ENCODE measurements at places on chromosomes 11 and 22. TPM values are rescaled to one million over a fixed set of nuclear protein-coding genes. Genes with fewer than 3 reads are reported as not detected.
A peak's percentile ranks its signal among the peaks of the same experiment; 100 is the strongest.

Gene P2RY6
- total RNA-seq: not detected

Gene PLAAT4
- total RNA-seq: 3.1 TPM

Gene MRPL23
- total RNA-seq: 243 TPM

DNA sequence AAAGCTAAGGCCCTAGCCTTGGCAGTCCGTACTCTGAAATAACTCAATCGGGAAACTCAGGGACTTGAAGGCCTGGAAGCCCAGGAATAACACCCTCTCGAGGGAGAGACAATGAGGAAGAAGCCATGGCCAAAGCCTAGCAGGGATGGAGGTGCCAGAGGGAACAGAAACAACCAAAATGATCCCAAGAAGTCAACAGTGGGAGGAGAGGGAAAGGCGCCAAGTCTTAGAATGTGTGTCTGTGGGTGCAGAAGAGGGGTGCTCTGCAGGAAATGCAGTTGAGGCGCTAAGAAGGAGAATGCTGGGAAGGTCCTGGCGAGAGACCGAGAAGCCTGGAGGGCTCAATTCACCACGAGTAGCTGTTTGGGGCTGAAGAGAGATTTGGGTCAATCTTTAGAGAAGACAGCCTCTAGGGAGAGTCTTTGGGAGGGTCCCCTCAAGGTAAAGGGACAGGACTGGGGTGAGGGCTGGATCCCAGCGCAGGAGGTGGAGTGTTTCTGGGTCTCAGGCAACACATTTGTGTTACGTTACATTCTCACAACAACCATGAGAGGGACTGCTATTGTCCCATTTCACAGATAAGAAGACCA lies 760 bp upstream of the MAPK8IP1 start:
- H3K4me3 ChIP-seq: no peak overlapping the region
- H3K27ac ChIP-seq: no peak overlapping the region
- no peak for DNase-seq
- H3K4me1 ChIP-seq: peaks cover 5% of the 10 kb centered on the region

Gene PLEKHA7
- total RNA-seq: 2.2 TPM

Gene GSTT2B
- total RNA-seq: 7.2 TPM

Gene NDUFS8
- 242 TPM for total RNA-seq

Gene BAIAP2L2
- total RNA-seq: 0.72 TPM

GRCh38 chr11:134515081-134515960 lies 103.3 kb upstream of the B3GAT1 start:
- no peak overlapping the region for H3K4me3 ChIP-seq
- H3K27ac ChIP-seq: no peak overlapping the region
- H3K36me3 ChIP-seq: no peaks in the 10 kb centered on the region

DNA sequence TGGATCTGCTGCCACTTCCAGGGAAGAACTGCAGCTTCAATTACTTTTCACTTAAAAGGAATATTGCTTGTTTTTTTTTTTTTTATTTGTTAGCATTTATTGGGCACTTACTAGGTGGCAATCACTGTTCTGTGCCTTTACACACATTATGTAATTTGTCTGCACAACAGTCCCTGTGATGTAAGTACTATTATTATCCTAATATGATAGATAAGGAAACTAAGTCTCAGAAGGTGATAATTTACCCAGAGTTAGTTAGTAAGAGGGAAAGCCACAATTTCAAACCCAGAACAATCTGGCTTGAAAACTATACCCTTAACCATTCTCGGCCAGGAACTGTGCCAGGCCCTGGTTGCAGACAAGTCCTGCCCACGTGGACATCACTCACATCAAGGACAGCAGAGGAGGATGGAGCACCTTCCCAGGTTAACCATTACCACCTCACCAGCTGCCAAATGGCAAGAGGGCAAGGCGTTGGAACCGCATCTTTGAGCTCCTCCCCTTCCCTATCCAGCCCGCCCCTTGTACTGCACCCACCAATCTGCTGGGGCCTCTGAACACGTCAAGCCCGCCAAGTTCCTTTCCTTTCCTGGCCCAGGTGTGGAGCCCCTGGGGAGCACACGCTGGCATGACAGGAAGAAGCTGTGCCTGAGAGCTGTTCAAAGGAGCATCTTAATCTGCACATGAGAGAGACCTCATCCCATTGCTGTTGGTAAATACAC lies 78.4 kb downstream of the NAV2 start:
- H3K4me3 ChIP-seq: no peak overlapping the region
- H3K27me3 ChIP-seq: no peaks in the 10 kb centered on the region
- DNase-seq: no peak
- H3K4me1 ChIP-seq: no peaks in the 10 kb centered on the region
- H3K27ac ChIP-seq: no peak overlapping the region

Gene APOA5
- not detected for total RNA-seq

Gene PRDM11
- total RNA-seq: 5.0 TPM

DNA sequence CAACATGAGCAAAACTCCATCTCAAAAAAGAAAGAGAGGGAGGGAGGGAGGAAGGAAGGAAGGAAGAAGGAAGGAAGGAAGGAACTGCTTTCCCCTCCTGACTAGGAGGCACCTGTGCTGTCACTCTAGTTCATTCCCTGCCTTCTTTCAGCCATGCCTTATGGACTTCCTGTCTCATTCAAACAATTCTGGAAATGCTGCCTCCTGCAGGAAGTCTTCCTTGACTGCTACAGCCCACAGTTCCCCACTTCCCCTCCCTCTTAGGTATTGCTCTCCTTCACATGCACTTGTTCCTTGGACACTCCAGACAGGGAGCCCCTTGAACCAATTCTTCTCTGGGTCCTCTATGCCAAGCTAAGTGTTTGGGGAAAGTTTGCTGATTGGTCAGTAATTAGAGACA lies 31.6 kb upstream of the WNT11 start:
- no peaks in the 10 kb centered on the region for H3K4me1 ChIP-seq
- no peaks in the 10 kb centered on the region for H3K36me3 ChIP-seq
- DNase-seq: no peak
- no peak overlapping the region for H3K4me3 ChIP-seq
- no peaks in the 10 kb centered on the region for H3K27me3 ChIP-seq

Gene VPREB1
- total RNA-seq: not detected

DNA sequence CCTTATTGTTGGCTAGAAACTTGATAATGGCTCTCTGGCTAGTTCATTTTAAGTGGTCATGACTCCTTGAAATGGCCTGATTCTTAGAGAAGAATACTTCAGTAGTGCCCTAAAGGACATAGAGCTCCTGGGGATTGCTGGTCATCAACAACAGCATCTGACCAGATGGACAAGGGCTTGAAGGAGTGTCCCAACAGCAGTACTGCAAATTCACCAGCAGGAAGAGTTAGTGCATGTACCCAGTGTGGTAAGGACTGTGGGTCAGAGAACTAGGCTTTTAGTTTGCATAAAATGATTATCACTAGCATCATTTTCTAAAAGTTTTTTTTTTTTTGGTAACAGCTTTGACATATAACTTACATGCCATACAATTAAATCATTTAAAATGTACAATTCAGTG lies 39.5 kb upstream of the CUL5 start:
- H3K36me3 ChIP-seq: no peaks in the 10 kb centered on the region
- no peaks in the 10 kb centered on the region for H3K4me1 ChIP-seq
- H3K4me3 ChIP-seq: no peak overlapping the region
- H3K27me3 ChIP-seq: no peaks in the 10 kb centered on the region
- DNase-seq: no peak
- no peak overlapping the region for H3K27ac ChIP-seq

DNA sequence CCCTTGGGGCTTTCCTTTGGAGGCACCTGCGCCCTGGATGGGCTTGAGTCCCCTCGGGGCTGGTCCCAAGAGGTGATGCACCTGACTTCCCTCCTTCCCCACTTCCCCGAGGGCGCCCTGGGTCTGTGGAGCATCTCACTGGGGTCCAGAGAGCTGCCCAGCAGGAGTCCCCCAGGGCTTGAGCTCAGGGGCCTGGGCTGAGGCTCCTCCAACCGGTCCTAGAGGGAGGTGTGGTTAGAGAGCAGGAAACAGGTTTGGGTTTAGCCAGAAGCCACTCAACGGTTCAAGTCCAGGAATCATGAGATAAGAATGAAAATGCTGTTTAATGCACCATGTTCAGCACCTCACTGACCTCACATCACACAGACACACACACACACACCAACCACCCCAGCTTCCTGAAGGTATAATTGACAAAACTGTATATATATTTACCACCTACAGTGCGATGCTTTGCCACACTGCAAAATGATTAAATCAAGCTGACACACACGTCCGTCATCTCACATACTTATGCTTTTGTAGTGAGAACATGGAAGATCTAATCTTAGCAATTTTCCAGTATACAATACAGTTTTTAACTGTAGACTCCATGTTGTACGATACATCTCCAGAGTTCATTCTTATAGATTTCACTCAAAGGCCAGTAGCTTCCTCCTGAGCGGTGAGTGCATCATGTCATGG lies 628 bp upstream of the IGLL1 start:
- H3K4me3 ChIP-seq: no peak overlapping the region
- no peaks in the 10 kb centered on the region for H3K4me1 ChIP-seq
- H3K27me3 ChIP-seq: no peaks in the 10 kb centered on the region
- DNase-seq: no peak
- H3K36me3 ChIP-seq: no peaks in the 10 kb centered on the region

Gene LMF2
- 39.4 TPM for total RNA-seq

Gene OR52A5
- not detected for total RNA-seq

GRCh38 chr11:28636566-28636965 lies 528.4 kb downstream of the METTL15 start:
- H3K4me1 ChIP-seq: no peaks in the 10 kb centered on the region
- H3K27ac ChIP-seq: no peak overlapping the region

Gene GLYATL1
- not detected for total RNA-seq

Gene AGBL2
- total RNA-seq: not detected

Gene HEPN1
- total RNA-seq: not detected

- no peaks in the 10 kb centered on the region for H3K4me1 ChIP-seq
- no peak overlapping the region for H3K27ac ChIP-seq
- H3K27me3 ChIP-seq: no peaks in the 10 kb centered on the region
- DNase-seq: no peak
Observed at GRCh38 chr11:133388975-133389568, 143.2 kb downstream of the OPCML start.

- no peak overlapping the region for H3K4me3 ChIP-seq
- no peak for DNase-seq
- no peaks in the 10 kb centered on the region for H3K36me3 ChIP-seq
Observed at GRCh38 chr22:35559354-35560005, 18.8 kb downstream of the RASD2 start.

Gene RRP8
- 10.9 TPM for total RNA-seq

DNA sequence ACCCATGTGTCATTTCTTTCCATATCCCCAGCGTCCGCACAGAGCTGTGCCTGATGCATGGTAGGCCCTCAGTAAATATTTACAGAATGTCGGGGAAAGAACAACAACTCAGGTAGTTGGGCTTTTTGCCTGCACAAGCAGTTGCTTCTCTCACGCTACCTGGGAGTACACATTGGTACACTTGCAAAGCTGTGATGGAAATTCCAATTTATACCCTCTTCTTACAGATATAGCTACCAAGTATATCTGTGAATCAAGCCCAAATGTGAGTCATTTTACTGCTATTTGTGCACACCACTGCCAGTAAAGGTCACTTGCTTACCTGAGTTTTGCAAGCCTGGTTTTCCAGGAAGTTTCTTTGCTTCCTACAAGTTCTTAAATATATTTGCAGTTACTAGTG lies 333.0 kb upstream of the NARS2 start:
- no peaks in the 10 kb centered on the region for H3K36me3 ChIP-seq
- no peak for DNase-seq
- H3K27ac ChIP-seq: no peak overlapping the region

DNA sequence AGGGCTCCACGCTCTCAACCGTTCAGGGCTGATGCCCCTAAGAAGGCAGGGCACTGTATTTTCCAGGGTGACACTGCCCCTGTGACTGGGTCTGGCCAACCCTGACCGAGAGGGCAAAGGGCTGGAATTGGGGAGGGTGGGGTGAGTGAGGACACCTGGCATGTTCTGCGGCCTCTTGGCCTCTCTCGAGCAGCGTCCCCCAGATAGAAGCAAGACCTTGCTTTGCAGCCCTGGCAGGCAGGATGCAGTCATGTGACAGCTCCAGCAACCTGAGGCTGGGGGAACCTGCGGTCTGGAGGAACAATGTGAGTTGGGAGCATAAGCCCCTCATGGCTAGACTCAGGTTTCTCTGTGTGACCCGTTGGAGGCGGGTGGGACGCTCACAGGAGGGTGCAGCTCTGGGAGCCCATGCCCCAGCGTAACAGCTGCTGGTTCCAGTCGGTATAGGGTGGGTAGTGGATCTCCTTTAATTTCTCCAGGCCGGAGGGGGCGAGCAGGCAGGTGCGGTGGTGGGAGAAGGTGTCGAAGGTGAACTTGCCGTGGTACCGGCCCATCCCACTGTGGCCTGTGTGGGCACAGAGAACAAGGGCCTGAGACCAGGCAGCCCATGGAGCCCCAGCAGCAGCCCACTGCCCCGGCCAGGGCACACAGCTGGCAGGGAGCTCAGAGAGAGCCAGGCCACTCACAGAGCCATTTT lies 11.4 kb downstream of the ALDH3B2 start:
- DNase-seq: no peak
- H3K4me1 ChIP-seq: no peaks in the 10 kb centered on the region
- no peaks in the 10 kb centered on the region for H3K36me3 ChIP-seq
- no peak overlapping the region for H3K27ac ChIP-seq
- H3K27me3 ChIP-seq: no peaks in the 10 kb centered on the region

Gene TSPAN18
- total RNA-seq: 2.1 TPM

DNA sequence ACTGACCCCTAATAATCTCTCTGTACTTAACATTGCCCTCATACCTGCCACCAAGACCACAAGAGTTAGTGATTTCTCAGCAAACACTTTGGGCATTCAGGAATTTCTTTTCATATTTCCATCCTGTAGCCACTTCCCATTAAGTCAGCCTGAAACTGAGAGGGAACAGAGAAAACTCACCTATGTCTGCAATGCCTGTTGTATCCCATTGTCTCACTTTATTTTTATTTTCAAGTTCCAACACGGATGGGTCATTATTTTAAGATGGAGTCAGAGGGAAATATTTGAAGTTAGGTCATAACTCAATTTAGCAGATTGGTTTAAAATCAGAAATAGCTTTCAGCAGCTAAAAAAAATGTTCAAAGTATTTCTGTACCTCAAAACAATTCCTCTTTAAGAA lies 937.8 kb upstream of the CHORDC1 start:
- H3K4me1 ChIP-seq: no peaks in the 10 kb centered on the region
- H3K4me3 ChIP-seq: no peak overlapping the region
- no peaks in the 10 kb centered on the region for H3K27me3 ChIP-seq
- DNase-seq: no peak

Gene MS4A3
- not detected for total RNA-seq

DNA sequence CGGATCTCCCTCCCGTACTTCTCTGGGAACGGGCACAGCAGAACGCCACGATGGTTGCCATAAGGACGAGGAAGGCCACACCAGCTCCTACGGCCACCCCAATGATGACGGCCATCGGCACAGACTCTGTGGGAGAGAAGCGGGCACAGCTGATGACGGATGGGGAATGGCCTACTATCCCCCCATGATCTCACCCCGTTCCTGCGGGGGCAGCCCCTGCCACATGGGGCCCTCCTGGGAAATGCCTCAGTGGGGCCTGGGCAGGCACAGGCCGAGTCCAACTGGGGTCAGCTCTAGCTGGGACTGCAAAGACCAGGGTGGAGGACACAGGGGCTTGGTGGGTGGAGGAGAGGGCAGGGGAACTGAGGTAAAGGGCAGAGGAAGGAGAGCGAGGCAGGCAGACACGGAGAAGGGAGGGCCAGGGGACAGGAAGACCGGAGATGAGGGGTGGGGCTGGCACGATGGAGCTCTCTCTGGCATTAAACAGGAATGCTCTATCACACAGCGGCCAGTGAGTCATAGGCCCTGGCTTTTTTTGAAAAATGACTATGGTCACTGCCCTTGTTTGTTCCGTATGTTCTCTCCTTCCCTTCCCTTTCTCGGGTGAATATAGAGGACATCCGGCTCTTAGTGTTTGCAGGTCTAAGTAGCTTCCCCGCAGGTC lies 76.0 kb downstream of the ST3GAL4 start:
- H3K4me3 ChIP-seq: no peak overlapping the region
- no peaks in the 10 kb centered on the region for H3K36me3 ChIP-seq
- H3K4me1 ChIP-seq: peaks cover 5% of the 10 kb centered on the region
- DNase-seq: peak; percentile 24
- no peaks in the 10 kb centered on the region for H3K27me3 ChIP-seq
- no peak overlapping the region for H3K27ac ChIP-seq

Gene OR5A1
- total RNA-seq: not detected
